ENCODE measurements at places on chromosomes 1 and 21.

GRCh38 chr1:91885213-91885715 lies 687 bp downstream of the TGFBR3 start:
- DNase-seq = peak; percentile 15

DNA sequence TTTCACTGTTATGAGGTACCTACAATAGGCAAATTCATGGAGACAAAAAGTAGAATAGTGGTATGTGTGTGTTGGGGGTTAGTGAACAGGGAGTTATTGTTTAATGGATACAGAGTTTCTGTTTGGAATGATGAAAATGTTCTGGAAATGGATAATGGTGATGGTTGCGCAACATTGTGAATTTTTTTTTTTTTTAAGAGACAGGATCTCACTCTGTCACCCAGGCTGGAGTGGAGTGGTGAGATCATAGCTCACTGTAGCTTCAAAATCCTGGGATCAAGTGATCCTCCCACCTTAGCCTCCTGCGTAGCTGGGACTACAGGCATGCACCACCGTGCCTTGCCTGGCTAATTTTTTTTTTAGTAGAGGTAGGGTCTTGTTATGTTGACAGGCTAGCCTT lies 34.5 kb upstream of the TRABD2B start:
- no peak for DNase-seq

DNA sequence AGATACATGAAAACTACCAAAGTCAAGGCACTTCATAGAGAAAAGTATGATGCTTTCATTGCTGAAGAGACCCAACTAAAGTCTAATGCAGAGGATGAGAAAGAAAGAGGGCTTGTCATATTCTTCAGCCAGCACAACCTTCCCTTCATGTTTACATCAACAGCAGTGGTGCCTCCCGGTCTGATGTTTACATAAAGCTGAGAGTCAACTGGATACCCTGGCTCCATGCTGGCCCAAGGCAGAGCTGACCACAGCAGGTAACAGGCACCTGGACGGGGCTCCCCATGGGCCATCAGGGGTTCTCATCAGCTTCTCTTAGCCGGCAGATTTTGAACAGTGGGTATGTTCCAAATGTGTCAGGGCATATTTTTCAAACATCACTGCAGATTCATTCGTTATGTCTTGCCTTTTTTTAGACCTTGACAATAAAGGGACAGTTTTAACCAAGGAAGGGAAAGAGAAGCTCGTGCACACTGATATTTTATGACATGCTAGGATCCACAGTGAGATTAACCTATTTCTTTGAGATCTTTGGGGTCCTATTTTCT lies 117.1 kb downstream of the NRIP1 start:
- no peak for DNase-seq

GRCh38 chr1:108829498-108829916 lies 27.4 kb downstream of the AKNAD1 start:
- DNase-seq = no peak

DNA sequence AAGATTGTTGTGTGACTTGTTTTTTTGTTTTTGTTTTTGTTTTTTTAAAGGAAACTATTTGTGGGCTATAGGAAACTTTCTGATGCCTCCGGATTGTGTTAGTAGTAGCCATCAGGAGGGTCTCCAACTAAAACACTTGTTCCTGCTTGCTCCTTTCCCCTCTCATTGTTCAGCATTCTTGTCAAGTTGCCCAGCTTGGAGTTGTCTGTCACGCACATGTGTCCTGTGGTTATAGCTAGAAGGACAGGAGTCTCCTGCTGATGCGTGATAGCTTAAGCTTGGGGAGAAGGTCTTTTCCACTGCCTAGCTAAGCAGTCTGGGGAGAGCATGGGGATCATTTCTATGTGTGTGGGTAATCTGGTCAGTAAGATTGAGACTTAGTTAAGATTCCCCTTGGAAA lies 3.2 kb upstream of the LYPLA2 start:
- no peak for DNase-seq

- no peak for DNase-seq
Measured at GRCh38 chr1:33410091-33410701, 20.7 kb downstream of the PHC2 start.

- DNase-seq = no peak
Measured at GRCh38 chr1:52582116-52582696, 20.0 kb upstream of the GPX7 start.

DNA sequence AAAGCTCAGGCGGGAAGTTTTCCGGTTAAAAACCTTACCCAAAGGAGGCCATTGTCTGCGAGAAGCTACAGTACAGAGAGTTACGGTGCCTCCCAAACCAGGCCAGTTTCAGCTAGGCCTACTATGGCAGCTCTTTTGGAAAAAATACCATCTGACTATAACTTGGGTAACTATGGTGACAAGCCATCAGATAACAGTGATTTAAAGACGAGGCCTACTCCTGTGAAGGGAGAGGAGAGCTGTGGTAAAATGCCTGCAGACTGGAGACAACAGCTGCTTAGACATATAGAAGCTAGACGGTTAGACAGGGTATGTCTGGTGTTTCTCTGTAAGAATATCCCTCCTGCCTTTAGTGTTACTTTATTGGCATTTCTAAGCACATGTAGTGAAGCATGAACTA lies 165.9 kb downstream of the LRRC40 start:
- DNase-seq = no peak

DNA sequence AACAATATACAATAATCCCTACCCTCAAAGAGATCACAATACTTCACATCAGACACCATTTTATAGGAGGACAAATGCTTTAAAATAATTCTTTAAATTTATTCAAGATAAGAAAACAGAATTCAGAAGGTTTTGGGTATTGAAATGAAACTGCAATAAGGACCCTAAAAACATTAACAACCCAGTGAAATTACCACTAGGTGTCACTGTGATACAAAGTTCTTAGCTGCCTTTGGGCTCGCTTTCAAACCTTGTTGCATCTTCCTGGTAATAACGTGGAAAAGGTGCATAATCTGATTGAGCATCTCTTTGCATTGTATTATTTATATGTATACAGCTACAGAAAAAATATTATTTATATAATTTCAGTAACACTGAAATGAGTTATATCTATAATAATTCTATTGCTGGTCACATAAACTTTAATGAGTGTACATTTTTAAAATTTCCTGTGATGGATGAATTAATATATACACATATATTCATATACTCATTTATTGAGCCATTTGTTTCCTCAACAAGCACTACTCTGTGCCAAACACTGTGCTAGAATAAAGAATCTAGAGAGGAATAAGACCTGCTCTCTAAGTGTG lies 185.2 kb downstream of the FAF1 start:
- DNase-seq = no peak

DNA sequence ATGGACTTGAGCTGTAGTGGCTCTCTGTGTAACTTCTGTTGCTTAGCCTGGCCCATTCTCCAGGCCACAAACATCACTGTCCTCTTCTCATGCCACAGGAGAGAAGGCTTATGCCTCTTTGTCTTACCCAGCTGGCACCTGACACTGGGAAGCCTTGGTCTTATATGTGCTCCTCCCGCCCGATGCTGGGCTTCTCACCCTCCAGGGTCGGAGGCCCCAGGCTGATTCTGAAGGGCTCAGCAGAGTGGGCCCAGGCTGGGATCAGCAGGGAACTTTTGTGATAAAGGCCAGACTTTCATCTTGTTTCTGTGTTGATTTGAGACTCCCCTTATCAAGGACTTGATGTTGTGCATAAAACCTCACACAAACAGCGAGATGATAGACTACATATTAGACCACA lies 29.8 kb downstream of the TRPM2 start:
- no peak for DNase-seq

DNA sequence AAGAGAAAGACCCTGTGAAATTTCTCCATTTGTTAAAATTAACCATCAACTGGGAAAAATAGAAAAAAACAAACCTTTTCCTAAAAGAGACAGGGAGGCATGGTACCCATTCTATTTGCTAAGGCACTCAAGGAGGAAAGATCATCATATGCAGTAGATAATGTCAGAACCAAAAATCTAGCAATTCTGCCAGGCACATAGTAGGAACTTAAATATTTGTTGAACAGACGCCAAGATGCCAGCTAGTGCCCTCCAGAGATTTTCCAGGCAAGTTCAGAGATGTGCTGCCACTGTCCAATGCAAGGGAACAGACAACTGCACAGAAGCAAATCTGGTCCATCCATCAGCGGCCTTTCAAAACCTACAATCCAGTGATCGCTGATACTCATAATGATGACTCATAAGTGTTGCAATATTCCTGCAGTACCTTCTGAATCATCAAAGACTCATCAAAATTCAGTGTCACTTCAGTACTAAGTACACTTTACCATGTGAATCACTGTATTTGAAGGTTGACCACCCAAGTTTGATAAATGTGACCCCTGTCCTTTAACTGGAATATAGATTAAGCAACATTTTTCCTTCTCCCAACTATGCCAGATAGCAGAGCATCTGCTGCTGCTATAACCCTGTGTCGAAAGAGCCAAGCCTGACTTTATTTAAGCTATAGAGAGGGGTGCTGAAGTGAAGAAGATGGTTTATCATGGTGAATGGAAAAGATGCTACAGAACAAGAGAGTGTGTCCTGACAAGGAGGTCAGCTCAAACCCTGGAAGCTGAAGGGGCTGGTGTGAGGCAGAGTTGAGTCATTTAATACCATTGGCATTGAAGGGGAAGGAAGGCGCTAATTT lies 99.1 kb downstream of the MT1HL1 start:
- no peak for DNase-seq

GRCh38 chr1:45550401-45551351 lies at the start of gene AKR1A1:
Gene AKR1A1, plus strand, starts transcription at chr1:45550826. Its CDS starts 10,969 bp downstream, at chr1:45561795.
- DNase-seq = peak; percentile 82

DNA sequence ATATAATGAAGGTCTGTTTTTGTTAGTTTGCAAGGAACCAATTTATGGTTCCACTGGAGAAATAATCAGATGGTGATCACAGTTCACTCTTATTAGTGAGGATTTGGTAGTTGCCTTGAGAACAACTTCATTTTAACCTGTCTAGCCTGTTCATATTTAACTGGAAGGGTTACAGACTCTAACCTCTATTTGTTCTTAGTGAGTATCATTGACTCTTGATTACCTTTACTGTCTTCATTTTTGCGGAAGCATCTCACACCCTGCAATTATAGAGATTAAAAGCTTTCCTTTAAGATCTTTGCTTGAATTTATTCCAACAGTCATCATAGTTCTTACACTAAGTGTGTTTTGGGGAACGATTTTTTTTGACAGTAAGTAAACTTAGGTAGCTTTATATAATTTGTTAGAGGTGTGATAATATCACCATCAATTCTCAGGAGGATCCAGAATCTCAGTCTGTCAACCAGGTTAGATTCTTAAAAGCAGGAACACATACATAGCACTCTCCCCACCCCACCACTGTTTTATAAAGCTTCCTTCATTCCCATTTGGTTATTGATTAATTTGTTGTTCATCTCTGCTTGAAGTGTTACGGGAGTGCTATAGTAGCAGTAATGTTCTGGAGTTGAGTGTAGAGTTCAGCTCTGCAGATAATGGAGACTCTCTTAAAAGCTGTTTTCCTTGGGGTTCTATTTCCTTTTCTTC lies 30.1 kb downstream of the B3GALT2 start:
- DNase-seq = no peak

- no peak for DNase-seq
Measured at GRCh38 chr1:36981771-36982622, 52.3 kb downstream of the GRIK3 start.

DNA sequence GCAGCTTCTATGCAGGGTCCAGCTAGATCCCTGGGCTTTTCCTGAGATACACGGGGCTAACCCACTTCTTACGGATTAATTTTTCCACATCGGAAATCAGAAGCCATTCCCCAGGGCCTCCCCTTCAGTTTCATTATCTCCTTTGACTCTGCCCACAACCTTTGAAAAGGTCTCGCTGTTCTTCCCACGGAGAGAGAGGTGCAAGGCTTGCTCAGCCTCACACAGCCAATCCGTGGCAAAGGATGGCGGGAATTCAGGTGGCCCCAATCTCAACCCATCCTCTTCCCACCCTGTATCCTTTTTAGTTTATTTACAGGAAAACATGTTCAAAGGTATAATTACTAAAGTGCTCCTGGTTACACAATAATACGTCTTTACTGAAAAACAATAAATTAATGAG lies 702 bp upstream of the MAPKAPK2 start:
- DNase-seq = no peak

GRCh38 chr1:87497380-87498203 lies 168.9 kb downstream of the LMO4 start:
- DNase-seq = no peak

DNA sequence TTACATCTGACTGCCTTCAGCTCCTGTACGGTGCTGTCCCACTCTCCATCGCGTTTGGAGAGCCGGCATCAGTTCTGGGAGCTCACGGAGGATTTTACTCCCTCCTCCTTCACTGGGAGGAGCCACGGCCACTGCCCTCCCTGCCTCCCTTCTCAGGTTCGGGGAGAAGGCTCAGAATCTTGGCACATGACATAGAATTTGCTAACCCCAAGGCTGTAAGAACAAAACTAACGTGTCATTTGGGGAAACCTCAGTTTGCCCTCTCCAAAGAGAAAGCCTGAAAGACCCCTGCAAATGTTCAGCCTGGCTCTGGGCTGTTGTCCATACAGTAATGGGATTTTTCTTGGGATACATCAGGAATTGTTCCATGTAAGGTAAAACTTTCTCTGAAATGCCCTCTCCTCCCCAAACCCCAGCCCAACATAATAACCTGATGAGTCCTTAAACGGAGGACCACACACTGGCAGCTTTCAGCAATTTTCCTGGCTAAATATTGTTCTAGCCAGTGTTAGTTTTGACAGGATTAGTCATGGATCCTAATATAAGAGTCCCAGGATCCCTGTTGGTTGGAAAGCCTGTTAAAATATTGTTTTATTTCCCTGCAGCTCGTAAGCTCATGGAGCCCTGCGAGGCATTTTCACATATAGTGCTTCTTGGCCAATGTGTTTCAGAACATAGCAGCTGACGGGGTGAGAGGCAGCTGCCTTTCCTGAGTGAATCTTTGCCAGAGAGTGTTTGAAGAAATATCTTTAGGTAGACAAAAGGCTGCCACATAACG lies 98.8 kb downstream of the RHOU start:
- DNase-seq = no peak

DNA sequence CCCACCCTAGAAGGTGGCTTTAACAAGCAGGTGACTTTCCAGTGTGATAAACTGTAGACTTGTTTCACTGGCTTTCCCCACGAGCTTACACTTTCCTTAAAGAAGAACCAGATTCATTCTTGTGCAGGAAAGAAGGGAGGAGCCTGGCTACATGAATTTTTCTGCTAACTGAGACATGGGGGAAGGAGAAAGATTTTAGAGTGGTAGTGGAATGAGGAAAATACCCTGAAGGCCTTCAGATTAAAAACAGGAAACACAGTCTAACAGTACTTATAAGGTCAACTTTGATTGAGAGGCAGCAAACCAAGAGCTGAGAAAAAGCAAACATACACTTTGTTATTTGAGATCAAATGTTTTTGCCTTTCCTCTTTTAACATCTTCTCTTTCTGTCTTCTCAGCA lies 640.9 kb upstream of the PLXNA2 start:
- DNase-seq = no peak

GRCh38 chr1:66323958-66324625 lies 209.9 kb upstream of the SGIP1 start:
- DNase-seq = no peak
